NCI-H1092 (cell line): ENCODE measurements at places on chromosomes 16 and 17.

DNA sequence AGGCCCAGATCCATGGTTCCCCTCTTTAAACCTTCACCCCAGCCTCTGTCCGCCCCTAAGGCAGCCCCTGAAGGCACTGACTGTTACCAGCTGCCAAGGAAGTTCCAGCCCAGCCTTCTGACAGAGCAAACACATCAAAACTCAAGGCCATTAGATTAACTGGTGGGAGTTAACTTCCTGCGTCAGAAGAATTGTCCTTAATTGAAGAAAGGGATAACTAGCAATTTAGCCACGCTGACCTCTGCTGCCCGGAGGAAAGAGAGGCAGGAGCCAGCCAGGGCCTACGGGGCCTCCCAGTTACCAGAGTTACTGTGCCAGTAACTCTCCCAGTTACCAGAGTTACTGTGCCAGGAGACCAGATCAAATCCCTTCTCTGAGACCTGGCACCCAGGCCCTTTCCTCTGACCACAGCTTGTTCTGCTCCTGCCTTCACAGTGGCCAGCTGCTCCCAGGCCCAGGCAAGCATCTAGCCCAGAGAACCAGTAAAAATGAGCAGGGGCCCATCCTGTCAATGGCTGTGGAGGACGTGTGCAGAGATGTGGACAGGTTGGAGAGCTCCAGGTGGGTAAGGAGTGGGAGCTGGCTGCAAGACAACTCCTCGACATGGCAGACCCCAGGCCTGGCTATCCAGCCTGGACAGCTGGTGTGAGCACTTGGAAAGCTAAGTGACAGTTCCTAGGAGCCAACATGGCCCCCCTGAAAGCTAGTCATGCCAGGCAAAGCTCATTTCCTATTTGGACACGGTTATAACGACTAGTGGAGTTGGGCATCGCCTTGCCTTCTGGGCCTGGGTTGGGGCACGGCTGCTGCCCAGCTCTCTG is 2.8 kb upstream of the PITPNM3 start:
- DNase-seq, result no peak

- no peak for DNase-seq
Measured at GRCh38 chr16:72300892-72301291, 128.9 kb upstream of the PMFBP1 start.

GRCh38 chr17:74217888-74218287 is 4.5 kb downstream of the TTYH2 start:
- DNase-seq, result no peak

DNA sequence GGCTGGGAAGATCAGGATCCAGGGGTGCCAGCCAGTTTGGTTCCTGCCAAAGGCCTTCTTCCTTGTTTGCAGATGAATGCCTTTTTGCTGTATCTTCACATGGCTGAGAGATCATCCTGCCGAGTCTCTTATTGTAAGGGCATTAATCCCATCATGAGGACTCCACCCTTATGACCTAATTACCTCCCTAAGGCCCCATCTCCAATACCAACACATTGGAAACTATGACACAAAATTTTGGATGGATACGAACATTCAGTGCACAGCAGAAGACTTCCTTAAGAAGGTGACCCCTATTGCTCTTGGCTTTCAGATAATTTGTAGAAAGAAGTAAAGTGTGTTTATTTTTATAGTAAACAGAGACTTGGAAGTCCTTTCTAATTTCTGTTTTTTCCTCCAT is 1164.7 kb upstream of the CDH8 start:
- DNase-seq, result no peak

- no peak for DNase-seq
Measured at GRCh38 chr16:16143038-16143763, 80.1 kb downstream of the ABCC6 start.

DNA sequence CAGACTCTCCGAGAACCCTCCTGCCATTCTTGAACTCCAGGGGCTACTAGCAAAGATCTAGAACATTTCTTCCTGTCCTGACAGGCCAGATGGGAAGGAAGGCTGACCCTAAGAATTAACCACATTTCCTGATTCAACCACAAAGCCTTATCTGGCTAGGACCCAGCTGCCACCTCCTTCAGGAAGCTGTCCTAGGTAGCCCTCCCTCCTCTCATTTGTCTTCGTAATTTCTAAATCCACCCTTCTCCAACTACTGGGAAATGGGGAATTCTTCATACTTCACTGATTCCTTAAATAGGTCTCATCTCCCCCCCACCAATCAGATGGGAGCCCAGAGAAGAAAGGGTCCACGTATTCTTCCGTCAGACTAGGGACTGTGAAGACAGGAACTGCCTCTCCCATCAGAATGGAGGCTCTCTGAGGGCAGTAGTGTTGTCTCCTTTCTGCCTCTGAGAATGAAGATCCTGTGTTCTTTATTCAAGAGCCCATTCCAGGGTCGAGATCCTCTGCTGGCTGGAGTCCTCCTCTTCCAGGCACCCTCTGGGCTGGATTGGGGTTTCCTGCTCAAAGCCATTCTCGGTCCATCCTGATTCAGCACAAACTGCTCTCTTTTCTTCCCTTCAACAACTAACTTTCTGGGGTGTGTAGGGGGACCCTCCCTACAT is 2.1 kb downstream of the SAMD14 start:
- DNase-seq, result no peak

DNA sequence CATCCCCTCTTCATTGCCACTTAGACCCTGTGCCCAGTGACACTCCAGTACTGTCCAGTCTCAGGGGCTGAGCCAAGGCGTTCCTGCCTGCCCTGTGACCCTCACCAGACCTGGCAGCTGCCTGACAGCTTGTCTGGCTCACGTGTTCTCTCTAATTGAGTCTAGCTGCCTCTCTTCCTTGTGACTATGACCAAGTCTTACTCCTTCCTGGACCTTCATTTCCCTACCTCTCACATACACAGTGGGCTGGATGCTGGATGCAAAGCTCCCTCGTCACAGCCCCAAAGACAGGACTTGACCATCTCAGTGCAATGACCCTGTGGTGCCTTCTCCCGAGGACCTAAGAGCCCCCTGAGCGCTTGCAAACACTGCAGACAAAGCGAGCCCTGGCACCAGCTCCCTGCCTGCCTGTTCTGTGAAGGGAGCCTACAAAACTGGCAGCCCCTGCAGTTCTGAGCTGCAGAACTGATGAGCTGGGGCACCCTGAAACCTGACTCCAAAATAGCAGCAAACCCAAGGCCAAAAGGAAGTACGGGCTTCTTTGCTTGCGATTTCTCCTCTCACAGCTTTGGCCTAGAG is 1.7 kb downstream of the DEXI start:
- DNase-seq, result no peak

- no peak for DNase-seq
Measured at GRCh38 chr17:73901249-73901648, 257.0 kb upstream of the SDK2 start.

DNA sequence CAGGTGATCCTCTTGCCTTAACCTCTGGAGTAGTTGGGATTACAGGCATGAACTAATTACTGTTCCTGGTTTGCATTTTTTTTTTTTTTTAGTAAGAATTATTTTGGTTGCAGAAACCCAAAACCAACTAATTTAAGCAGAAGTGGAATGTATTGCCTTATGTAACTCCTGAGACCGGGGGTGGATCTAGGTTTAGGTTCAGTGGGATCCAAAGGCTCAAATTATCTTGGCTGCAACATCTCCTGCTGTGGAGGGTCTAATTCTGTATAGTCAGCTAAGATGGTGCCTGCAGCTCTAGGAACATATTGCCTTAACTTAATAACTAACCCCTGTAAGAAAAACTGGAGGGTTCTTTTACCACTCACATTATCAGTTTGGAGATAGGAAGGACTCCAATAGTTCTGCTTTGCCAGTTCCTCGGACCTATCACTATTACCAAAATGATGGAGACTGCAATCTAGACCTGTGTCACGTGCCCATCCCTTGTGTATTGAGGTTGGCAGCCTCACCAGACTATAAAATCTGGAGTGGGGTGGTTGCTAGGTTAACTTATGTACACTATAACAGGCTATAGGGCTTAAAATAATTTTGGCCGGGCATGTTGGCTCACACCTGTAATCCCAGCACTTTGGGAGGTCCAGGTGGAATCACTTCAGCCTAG is 8.5 kb downstream of the SNTB2 start:
- DNase-seq, result peak; percentile 55

DNA sequence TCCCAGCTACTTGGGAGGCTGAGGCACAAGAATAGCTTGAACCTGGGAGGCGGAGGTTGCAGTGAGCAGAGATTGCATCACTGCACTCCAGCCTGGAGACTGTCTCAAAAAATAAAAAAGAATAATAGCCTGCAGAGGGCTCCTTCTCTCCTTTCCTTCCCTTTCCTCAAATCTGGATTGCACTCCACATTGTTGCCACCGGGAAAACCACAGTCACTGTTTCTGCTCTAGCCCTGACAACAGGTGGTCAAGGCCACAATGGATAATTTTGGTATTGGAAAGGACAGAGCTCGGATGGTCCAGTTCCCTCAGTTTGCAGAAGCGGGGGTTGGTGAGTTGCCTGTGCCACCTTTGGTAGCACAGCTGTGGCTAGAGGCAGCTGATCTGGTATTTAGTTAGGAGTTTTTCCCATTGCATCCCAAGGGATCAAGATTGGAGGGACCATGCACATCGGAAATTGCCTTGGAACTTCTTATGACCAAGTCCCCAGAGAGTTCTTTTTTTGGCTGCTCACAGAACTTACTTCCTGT is 44.7 kb upstream of the PRSS54 start:
- no peak for DNase-seq

DNA sequence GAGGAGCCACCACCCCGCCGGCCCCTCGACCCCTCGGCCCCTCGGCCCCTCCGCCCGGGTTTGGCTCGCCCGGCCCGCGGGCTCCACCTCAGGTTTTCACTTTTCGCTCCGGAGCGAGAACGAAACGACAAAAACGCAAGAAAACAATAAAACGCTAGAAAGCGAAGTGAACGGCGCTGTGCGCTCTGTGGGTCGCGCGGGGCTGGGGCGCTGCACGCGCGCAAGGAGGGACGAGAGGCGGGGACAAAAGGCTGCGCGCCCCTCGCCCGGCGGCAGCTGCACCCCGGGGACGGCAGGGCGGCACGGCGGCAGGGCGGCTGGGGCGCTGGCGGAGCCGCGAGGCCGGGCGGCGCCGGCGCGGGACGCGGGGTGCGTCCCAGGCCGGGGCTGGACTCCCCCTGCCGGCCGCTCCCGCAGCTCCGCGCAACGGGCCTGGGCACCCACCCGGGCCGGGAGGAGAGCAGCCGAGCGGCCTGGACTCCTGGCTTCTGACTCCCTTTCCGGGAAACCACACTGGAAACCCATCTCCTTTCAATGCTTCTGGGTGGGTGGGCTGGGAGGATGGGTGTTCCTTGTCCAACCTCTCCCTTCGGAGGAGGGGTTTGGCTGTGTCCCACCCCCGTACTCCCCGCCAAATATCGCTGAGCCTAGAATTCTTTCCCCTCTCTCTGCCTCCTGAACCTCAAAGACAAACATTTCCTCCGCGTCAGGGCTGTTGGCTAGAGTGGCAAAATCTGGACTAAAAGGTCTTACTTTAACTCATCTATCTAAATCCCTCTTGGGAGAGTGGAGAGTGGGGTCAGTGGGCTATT is 9.9 kb downstream of the TBX2 start:
- DNase-seq, result no peak

DNA sequence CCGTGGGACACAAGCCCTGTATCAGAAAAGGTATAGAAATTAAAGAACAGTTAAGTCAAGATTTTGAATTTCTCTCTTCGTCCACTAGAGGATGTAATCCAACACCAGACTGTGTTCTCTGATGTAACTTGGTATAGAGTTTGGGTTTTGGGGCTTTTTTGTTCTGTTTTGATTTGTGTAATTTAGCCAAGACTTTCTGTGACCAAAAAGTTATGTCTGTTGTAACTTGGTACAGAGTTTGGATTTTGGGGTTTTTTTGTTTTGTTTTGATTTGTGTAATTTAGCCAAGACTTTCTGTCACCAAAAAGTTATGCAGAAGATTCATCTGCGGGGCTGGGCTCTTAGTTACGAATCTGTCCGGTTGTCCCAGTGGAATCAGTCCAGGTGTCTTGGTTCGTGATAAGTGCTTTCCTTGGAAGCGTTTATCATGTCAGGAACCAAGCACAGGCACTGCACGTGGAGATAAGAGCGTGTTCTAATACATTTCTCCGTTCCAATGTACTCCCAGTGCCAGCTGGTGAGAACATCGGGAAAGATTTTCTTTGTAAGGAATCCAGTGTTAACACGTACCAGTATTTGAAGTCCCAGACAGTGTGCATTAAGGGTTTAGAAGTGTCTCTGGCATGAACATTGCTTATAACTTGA is 44.1 kb upstream of the SEC14L1 start:
- no peak for DNase-seq

DNA sequence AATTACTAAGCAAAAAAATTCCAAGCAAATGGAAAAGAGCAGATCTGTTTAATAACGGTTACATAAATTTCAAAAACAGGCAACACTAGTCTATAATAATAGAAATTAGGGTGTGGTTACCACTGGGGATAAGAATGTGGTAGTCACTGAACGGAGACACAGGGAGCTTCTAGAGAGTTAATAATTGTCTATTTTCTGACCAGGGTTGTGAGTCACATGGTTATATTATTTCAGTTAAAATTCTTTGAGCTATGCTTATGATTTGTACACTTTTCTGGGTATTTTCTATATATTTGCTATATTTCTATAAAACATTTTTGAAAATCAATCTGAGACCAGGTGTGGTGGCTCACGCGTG is 433.9 kb upstream of the MAF start:
- DNase-seq, result no peak

GRCh38 chr17:77854759-77855745 is 103.5 kb upstream of the TNRC6C start:
- no peak for DNase-seq

GRCh38 chr17:35988164-35988563 is 1.6 kb upstream of the CCL14 start:
- DNase-seq, result no peak

DNA sequence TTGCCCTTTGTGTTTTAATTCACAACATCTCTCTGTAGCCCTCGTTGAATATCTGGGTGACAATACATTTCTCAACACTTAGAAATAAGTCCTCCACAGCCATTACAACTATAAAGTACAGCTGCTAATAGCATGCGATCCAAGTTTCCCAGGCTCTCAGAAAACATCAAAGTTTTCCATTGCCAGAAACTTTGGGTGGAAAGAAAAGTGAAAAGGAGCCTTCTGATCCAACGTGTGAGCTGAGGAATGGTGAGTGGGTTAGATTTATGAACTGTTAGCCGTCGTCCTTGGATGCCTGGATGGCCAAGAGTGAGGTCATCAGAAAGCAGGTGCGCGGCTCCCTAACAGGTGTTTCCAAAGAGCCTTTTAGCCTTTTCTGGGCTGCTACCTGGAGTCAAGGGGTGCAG is 258.0 kb downstream of the PMP22 start:
- no peak for DNase-seq

DNA sequence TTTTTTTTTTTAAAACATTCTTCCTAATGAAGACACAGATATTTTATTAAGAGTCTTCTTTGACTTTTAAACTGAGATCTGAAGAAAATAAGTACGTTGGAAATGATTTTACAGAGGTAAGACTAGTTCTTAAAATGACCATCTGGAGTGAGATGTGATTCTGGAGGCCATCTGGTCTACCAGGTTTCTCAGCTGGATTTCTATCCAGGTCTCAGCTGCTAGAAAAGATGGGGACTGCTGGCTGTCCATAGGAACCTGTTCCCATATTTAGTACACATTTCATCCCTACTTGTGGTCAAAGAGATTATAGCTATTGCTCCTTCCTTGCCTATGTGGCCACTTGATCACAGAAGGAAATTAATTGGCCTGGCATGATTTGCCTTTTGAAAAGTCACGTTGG is 12.2 kb downstream of the PMFBP1 start:
- no peak for DNase-seq

GRCh38 chr17:71869293-71869692 is 251.5 kb upstream of the SOX9 start:
- no peak for DNase-seq
